Tibial artery (tissue), 4 donors: ENCODE measurements at places on chromosomes 1 and 21.

DNA sequence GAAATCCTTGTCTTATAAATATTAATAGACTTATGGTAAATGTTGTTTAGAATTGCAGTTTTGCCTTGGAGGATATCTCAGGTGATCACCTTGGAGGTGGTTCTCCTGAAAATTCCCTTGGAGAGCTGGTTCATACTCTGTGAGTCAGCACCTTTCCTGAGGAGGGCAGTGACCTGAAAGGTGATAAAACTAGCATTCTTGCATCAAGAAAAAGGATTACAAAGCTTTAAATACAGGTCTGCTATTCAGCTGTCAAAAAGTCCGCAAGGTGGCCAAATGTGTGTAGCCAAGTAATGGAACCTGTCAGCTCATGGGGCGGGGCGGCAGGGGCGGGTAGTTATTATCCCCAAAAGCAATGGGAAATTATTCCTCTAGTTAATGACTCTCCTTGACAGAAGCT lies 52.8 kb upstream of the EDARADD start:
- no peak for DNase-seq

DNA sequence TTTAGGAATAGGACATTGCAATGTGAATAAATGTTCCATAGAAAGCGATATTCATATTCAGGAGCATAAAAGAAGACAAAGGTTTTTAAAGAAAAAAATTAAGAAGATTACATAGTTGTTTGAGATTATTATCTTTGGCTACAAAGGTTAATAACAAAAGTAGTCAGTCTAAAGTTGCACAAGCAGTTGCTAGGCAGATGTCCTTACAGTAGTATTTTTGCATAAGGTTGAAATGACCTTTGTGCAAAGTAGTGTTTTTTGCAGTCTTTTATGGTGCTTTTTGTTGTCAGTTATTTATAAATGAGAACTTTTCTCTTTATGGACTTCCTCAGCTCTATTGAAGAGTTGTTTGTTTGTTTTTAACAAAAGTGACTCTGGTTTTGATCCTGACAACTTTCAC lies 447.8 kb downstream of the AMY1C start:
- DNase-seq, result no peak

DNA sequence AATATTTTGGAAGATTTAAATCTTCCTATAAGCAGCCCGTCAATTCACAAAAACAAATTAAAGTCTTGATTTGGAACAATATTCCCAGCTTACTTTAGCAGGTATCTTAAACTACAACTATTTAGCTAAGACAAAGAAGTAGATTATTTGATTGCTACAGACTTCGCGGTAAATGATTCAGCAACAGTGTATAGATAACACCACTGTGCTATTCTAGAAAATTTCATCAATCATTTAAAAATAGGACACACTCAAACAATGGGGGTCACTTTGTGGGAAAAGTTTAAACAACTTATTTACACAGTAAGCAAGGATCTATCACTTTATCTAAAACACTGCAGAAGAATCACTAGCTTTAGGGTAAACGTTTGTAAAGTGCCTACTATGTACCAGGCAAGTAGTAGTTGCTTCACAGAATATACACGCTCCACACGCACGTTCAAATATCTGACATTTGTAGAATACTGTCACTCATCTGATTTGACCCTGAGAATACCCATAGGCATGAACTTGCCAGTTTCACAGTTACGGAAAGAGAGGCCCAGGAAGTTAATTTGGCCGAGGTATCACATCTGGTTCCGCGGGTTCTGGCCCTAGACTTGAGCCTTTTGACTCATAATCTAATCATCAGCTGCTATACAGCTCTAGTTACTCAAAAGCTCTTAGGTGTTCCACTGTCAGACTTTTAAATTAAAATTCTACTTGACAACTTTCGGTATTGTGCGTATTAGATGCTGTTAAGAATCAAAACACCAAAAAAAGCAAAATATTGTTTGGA lies 876 bp downstream of the DENND2C start:
- no peak for DNase-seq

DNA sequence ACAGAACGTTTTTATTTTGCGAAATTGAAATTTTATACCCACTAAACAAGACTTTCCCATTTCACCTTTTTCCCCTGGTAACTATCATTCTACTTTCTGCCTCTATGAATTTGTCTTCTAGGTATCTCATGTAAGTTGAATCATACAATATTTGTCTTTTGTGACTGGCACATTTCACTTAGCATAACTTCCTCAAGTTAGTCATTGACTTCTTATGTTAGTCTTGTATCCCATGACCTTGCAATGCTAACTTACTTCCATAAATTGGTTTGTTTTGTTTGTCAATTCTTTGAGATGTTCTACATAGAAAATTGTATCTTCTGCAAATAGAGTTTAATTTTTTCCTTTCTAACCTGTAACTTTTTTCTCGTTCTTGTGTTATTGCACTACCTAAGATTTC lies 26.9 kb downstream of the SH3BP5L start:
- no peak for DNase-seq

DNA sequence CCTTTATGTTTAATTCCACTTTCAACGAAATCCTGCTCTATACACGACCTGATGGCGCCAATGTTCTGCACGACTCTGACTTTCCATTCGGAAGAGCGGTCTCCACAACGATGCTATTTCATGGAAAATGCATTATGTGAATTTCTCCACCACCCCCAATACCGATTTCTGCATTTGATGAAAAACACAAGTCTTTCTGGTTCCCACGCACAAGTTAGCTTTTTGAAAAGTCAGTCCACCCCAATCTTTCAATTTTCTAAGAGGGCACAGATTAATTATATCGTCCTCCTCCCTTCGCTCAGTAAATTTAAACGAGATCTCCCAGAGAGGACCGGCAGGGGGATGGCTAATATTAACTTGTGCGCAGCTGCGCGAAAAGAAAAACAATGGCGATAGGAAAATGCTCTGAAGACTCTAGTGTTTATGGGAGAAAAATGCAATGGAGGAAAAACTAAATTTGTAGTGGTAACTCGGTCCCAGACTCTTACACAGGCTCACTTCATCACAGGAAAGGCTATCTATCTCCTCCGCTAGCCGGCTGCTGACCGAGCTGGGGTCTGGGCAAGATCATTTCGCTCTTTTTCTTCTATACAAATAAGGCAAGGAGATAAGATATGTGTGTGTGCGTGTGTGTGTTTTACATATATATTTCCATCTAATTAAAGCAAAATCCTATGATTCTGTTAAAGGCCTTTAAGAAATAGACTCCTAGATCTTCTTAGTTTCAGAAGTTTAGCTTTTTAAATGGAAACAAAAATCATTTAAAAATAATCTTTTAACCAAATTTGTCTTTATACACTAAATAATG lies 1.2 kb upstream of the LHX8 start:
- DNase-seq, result no peak

GRCh38 chr1:150963321-150964163 lies 11.1 kb downstream of the CERS2 start:
- no peak for DNase-seq

DNA sequence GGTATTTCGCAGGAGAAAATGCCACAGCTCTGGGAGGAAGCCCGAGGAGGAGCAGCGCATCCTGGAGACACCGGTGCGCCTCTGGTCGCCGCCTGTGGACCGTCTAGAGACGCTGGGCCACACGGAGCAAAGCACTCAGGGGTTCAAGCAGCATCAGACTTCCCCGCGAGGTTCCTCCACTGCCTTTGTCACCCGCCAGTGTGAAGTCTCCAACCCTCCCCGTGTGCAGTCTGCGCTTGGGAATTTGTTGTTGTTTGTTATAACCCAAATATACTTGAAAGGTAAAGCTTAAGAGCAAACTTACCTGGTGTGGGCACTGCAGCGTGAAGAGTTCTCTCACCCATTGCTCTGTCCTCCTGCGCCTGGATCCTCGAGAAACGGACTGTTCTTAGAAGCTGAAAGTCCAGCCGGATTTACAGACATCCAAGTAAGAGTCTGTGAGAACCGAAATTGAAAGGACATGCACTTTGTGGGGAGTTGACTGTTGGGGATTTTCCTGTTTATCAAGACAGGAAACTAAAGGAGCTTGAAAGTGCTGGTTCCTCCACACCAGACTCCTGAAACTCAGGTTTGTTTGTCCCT lies at the start of gene GBP4:
Gene GBP4, minus strand, starts transcription at position 452 of the 582 bp plus-strand sequence. Its CDS starts 108 bp downstream, at position 344.
- DNase-seq, result peak; percentile 24

- peak; percentile 82 for DNase-seq
These were observed 74.5 kb downstream of the ITPKB start for GRCh38 chr1:226664413-226665101.

DNA sequence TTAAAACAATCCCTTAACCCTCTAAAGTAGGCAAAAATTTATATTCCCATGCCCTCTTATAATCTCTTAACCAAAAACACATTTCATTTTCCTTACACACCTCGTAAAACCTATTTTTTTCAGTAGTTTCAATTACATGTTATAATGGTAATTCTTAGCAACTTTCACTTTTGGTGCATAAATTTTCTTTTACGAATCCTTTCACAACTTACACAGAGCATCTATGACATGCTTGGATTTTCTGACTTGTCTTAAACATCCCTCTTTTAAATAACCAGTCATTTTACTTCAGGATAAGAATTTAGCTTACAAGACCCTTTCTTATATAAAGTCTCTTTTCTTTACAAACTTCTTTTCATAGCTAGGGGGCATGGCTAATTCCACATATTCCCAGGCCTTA lies 8.9 kb upstream of the MRPL55 start:
- no peak for DNase-seq

DNA sequence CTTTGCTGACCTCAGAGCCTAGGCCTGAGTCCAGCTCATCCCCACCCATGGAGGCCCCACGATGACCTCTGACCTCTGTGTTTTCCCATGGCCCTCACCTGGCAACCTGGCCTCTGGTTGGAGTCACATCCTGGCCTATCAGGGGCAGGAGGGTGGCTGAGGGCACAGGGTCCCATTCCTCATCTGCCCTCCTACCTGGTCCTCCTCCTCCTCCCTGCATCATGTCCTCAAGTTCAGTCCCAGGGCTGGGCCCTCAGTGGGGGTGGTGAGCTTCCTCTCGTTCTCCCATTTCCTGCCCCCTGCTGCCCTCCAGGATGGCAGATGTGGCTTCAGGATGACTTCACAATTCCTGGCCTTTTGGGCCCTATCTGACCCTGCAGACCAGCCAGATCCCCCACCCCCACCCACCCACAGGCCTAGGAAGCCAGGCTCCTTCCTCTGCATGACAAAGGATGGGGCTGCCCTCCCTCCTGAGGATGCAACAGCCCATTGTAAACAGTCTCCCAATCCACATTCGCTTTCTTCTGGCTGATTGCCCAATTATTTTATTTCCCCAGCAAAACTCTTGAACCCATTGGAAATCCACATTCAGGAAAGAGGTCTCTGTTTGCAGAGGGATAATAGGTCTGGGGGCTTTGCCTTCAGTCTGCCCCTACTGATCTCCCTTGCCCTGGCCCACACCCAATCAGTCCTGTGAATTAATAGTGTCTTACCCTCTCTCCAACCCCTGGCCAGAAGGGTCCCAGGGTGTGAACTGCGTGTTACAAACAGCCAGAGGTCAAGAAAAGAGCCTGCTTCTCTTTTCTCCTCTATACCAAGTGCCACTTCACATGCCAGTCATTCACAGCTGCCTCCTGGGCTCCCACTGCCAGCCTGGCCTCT lies 10.3 kb upstream of the LEFTY1 start:
- DNase-seq, result no peak

DNA sequence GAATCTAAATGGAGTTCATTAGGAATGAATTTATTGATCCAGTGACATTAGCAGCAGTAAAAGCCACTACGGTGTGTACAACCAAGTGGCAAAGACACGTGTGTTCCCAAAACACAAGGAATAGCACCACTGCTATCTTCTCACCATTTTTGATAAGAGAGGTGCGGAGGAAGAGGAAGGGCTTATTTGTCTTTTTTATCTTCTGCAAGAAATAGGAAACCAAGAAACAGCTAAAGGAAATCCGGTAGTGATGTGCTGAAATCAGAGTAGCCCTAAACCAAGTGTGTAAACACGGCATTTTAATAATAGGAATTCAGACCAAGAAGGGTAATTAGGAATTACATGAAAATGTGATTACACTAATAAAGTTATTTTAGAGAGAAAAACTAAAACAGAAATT lies 9.1 kb upstream of the SCYL3 start:
- DNase-seq, result no peak

DNA sequence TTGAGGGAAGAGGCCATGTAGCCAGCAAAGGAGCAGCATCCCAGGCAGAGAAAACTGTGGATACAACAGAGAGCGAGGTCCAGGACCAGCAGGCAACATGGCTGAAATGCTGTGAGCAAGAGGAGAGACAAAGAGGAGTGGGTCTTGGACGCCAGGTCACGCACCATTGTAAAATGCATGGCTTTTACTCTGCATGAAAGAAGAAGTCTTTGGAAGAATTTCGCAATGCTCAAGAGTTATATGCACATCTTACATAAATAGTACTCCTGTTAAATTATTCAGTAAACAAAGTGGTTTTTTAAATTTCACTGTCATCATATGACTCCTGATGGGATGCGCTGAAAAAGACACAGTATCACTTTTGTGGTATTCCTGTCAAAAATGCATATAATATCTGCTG lies 3.5 kb downstream of the CD244 start:
- DNase-seq, result no peak

DNA sequence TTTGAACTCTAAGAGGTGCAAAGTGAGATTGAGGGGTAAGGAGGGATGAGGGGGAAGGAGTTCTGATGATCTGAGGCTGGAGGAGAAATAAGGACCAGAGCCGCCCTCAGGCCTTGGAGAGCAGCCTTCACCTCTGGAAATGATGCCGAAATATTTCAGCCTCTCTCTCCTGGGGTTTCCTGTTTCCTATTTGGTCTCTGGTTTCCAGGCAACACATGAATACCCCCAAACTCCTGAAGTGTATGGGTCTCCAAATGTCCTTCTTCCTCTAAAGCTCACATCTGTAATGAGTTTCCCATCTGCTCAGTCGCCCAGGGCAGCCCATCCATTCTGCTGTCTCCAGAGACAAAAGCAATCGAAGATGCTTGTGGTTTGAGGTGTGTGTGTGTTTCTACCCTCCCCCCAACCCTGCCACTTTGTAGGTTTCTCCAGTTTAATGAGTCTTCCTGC lies 52.0 kb upstream of the FAM20B start:
- no peak for DNase-seq

DNA sequence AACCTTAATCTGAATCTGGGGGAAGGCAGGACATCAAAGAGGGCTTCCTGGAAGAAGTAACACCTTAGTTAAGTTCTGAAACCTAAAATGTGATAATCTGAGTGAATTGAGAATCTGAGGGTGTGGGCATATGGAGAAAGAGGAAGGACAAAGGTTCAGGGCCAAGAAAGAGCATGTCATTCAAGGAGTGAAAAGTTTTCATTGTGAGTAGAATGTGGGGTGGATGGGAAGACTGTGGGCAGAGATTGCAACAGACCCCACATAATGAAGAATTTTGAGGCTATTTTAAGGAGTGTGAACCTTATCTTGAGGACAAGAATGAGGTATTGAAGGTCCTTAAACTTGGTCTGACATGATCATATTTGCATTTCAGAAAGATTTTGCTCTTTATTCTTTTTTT lies 227.2 kb downstream of the PTGER3 start:
- no peak for DNase-seq

DNA sequence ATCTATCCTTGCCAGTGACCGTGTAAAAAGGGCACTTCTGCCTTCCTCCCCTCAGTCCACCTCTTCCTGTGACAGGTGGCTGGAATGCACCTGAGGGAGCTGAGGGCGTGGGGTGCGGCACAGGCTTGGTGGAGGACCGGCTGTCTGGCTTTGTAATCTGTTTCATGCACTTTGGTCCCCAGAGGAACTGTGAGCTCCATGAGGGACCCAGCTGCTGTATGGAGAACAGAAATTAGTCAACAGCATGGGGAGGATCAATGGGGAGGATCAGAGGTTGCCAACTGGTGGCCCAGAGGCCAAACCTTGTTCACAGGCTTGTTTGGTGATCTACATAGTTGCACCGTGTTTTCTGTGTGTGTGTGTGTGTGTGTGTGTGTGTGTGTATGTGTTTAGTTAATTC lies 19.0 kb upstream of the LUZP1 start:
- DNase-seq, result no peak

- no peak for DNase-seq
These were observed 89.7 kb downstream of the DIRAS3 start for GRCh38 chr1:67960766-67961165.
